ENCODE measurements at places on chromosomes 1 and 21.

DNA sequence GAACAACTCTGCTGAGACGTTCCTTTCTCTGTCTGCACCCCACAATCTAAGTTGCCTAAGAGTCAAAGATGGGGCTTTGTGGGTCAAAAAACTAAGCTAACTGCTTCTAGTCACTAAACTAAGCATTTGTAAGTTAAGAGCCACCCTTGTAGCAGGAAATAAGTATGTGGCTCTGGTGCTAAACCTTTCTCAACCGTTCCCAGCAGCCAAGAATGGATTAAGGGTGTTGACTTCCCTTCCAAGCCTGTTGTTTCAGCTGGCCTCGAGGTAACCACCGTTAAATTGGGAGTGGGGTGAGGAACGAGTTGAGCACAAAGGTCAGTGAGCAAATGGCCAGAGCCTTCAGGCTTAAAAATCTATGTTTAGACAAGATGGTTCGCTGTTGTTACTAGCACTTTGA lies 169.1 kb downstream of the TRIM33 start:
- DNase-seq, result peak; percentile 73

DNA sequence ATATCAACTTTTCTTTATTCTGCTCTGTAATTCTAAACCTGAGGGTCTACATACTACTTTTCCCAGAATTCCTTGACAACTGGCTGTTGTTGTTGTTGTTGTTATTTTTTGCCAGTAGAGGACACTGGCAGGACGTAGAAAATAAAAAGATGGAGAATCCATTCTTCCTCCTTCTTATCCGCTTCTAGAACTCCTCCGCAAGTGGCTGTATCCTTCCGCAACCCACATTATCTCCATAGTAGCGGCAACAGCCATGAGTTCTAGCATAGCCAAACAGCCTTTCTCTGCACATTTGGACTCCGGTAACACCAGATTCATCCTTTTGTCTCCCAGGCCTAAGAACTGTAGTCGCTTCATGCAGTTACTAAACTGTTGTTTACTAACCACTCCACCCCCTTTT lies 91.1 kb upstream of the CACHD1 start:
- no peak for DNase-seq

DNA sequence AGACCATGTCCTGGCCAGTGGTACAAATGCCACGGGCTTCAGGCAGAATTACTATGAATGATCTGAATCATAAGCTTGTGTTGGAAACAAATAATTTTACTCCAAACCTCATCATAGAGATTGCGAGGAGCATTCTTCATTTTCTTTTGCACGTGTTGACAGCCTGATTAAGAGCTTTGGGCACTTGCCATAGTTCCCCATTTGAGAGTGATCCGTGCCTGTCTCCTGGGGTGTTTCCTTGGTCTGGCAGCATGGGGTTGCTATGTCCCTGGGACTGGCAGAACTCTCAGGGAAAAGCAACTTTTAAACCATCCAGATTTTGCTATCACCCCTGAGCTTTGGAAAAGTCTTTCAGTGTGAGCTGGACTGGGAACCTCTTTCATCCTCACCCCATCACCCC lies 54.3 kb upstream of the KCNJ6 start:
- DNase-seq, result no peak

DNA sequence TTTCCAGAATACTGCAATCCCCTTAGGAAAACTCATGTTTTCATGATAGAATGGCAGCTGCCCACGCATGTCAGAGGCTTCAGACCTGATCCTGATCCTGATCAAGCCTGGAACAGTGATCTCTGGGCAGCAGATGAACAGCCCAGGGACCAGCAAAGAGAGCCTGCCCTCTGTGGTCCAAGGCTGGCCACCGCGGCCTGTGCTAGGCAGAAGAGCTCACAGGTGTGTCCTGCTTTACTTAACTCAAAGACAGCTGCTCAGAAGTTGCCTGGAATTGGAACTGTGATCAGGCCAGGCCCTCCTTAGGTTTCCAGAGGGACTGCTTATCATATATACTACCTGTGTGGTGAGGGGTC lies 21.2 kb upstream of the BCAR3 start:
- no peak for DNase-seq

- no peak for DNase-seq
Measured at GRCh38 chr1:241779897-241780296, 68.1 kb upstream of the EXO1 start.

GRCh38 chr1:151012684-151013471 lies 4.6 kb downstream of the PRUNE1 start:
- no peak for DNase-seq

- peak; percentile 86 for DNase-seq
Measured at GRCh38 chr1:113929750-113930498, 800 bp downstream of the HIPK1 start.

- no peak for DNase-seq
Measured at GRCh38 chr1:47229031-47229885, 2.8 kb downstream of the TAL1 start.

GRCh38 chr1:20538760-20539551 lies 13.4 kb upstream of the FAM43B start:
- DNase-seq, result no peak

DNA sequence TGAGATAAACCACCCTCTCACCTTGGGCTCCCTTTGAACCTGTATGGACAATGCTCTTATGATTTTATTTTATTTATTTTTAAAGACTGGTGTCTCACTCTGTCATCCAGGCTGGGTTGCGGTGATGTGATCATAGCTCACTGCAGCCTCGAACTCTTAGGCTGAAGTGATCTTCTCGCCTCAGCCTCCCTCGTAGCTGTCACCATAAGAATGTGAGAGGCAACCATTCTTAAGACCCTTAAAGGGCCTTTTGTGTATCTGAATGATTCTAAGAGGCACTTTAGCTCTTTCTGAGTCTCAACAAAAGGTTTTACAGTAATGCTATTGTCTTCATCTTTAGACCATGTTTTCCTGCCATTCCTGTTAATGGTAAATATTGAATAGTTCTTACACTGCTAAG lies 67.0 kb downstream of the IVNS1ABP start:
- no peak for DNase-seq

- no peak for DNase-seq
Measured at GRCh38 chr1:110048923-110049601, 14.6 kb downstream of the STRIP1 start.

GRCh38 chr1:38992412-38993111 lies 1.5 kb downstream of the AKIRIN1 start:
- DNase-seq, result no peak

DNA sequence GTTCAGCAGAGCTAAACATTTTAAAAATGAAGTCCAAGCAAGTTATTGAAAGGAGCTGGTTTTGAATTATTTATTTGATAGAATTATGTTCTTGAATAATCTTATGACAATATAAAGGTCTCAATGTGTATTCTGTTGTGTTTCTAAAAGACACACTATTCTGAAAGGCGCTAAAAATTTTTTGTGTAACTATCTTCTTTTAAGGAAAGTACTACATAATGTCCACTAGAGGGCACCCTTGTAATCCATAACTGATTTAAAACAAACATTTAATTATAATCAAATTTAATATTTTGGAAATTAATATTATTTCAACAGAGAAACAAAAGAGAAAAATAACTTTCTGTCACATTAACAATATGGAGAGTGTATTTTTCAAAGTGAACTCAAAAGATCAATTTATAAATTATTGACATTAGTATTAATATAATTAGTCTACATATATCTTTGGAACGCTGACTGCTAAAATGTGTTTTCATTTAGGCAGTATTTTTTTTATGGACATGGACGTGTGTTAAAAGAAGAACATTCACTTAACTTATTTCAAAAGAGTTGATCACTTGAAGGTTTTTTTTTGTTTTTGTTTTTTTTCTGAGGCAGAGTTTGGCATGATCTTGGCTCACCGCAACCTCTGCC lies 248.4 kb downstream of the DENND1B start:
- DNase-seq, result peak; percentile 18

DNA sequence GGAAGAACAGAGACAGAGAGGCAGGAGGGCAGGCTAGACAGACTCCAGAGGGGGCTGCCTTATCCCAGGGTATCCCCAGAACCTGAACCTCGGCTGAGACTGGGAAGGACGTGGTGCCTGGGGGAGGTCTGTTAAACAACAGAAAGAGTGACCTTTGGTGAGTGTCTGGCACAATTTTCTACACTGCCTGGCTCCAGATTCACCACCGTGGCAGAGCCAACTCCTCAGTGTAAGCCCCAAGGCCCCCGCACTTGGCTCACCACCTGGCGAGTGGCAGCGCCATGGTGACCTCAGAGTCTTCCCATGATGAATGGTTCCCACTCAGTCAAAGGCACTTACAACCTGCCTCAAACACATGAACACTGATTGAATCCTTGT lies 6.5 kb downstream of the RD3 start:
- DNase-seq, result no peak

DNA sequence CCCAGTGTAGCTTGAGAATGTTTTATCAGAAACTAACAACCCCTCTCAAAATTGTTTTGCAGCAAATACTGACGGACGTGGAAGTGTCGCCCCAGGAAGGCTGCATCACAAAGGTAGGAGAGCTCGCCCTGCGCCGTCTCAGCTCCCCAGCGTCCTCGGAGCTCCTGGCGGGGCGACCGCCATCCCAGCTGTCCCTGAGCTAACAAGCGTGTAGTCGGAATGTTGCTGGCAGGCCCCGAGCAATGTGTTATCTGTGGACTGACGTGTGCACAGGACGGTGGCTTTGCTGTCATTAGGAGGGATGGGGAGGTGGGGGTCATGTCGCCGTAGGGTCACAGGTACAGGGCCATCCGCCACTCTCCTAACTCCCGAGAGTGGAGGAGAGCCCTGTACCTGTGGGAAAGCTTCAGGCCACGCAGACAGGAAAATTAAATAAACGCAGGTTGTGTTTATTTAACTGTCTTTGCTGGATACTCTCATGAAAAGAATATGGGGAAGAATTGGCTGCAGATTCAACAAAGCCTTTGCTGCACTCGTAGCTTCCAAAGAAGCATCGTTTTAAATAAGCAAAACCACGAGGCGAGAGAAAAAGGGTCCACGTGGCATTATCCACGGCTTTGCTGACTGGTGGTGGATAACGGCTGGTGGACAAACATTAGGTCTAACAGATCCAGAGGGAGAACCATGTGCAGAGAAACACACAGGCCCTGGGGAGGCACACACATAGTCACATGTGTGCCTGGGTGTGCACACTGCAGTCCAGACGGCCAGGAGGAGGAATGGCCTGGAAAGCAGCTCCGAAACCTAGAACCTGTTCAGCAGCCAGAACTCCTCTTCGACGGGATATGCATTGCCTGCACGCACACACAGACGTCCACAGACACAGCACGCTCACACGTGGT lies 175.3 kb downstream of the PRDM16 start:
- DNase-seq, result no peak

DNA sequence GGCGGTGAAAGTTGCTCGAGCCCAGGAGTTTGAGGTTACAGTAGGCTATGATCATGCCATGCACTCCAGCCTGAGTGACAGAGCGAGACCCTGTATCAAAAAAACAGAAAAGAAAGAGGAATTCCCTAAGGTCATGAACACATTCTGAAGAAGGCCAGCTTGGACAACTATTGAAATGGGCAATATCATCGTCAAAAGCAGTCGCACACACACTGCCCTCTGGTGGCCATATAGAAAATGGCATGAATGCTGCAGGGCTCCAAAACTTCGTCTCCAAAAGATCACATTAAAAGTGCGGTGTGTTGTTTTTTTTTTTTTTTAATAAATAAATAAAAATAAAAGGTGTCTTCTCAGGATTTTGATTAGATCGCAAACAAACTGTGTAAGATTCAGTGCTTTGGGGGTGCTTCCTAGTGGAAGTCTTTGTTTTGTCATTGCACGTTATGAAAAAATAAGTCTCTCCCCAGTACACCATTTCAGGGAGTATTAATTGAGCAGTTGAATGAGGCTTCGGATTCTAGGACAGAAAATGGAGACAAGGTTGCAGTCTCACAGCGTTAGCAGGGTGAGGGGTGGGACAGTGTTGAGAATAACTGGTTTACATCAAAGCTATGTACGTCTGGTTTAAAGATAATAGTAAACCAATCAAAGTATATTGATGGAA lies 87.5 kb upstream of the FMN2 start:
- DNase-seq, result no peak

DNA sequence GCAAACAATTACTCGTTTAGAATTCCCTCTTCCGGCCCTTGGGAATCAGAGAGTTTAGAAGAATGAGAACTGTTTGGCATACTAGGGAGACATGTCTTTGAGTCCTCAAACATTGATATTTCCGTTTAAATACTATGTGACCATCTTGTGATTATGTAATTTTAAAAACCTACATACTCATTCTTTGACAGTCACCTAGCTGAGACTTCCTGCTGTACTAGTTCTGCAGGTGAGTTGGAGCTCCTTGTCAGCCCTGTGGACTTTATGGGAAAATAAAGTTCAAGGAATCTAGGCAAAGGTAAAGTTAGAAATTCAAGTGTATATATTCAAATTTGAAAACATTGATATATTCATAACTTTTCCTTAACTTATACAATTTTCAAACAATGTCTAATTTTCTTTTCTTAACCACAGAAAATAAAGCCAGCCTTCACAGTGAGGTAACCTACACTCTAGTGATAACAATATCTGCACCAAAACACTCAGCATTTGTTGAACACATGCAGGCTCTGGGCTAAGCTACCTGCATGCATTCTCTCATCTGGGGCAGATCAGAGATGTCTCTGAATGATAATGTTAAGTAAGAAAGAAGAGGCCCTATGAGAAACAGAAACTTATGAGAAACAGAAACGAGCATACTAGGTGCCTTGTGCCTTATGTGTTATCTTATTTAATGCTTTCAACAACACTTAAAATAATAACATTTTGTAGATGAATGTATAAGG lies 67.0 kb upstream of the BACE2 start:
- no peak for DNase-seq

- no peak for DNase-seq
Measured at GRCh38 chr1:43395523-43395922, 5.8 kb downstream of the SZT2 start.

GRCh38 chr1:245245021-245245667 lies 90.4 kb downstream of the KIF26B start:
- DNase-seq, result no peak

DNA sequence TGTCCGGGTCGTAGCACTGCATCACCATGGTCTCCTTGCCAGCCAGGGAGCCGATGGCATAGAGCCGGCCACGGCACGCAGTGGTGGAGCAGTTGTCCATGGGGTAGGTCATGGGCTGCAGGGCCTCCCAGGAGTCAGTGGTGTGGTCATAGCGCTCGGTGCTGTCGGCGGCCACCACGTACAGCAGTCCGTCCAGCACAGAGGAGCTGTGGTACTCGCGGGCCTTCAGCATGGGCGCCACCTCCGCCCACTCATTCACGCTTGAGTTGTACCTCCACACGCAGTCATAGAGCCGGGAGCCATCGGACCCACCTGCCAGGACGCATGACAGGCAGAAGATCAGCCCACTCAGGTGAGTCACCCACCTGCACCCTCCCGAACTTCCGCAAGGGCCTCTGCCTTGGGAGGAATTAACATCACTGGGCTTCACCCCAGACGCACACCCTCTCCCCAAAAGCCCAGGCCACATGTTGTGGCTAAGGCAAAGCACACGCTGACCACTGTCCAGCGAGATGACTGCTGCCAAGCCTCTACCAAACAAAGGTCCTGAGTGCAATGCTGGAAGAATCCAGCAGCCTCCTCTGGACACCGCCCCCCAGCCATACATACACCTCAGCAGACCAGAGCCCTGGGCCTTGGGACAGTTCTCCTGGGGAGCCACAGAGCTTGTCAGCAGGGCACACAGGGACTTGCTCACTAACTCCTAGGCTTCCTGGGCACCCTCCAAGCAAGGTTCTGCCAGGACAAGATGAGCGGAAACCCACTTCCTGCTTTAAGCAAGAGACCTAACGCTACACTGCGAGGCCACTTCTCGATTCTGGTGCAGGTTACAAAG lies 3.3 kb downstream of the KLHL21 start:
- DNase-seq, result no peak
